Psoas muscle (tissue), 8 donors: ENCODE measurements at places on chromosomes 7 and 10. TPM values are rescaled to one million over a fixed set of nuclear protein-coding genes. Genes with fewer than 3 reads are reported as not detected.

Gene PDE6C
- not detected for polyA plus RNA-seq

DNA sequence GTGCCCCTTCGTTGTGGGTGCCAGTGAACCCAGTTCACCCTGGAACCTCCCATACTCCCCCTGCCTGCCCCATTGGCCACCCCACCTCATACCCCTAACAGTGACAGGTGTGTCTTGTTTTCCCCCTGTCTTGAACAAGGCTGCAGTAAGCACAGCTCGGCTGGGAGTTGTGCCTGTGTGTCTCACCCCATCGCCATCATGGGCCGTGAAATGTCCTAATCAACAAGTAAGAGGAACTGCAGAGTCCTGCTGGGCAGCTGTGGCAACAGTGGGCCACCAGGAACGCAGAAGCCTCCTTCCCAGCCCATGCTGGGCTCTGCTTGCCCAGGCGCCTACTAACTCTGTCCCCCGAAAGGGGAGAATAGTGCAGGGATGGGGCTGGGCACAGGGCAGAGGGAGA is 91.6 kb downstream of the C10orf105 start:
- no peak for DNase-seq

GRCh38 chr10:86957471-86958115 is at the start of gene MMRN2:
MMRN2 (minus strand) TSS chr10:86957615; CDS start chr10:86957541, 74 bp downstream.
- no peak for DNase-seq

Gene VPS41
- 4.6 TPM for polyA plus RNA-seq

Gene RGS10
- 4.2 TPM for polyA plus RNA-seq

GRCh38 chr10:44030132-44030531 is 354.8 kb downstream of the CXCL12 start:
- no peak for DNase-seq
